Mononuclear cell (primary cell): ENCODE measurements at places on chromosomes 7 and 10. TPM values are rescaled to one million over a fixed set of nuclear protein-coding genes. Genes with fewer than 3 reads are reported as not detected.

The CYP2C19 gene
- total RNA-seq, result not detected

The LIPK gene
- not detected for total RNA-seq

The PRKCQ gene
- 43.2 TPM for total RNA-seq

The CDC14C gene
- total RNA-seq, result 0.21 TPM

The DNAJB12 gene
- total RNA-seq, result 32.1 TPM

The AQP1 gene
- total RNA-seq, result 0.42 TPM

The NEURL1 gene
- 4.8 TPM for total RNA-seq

The POR gene
- total RNA-seq, result 35.6 TPM

The MRPS17 gene
- total RNA-seq, result 6.4 TPM

The CPA2 gene
- not detected for total RNA-seq

The ARHGAP19 gene
- total RNA-seq, result 7.8 TPM

The CCL26 gene
- total RNA-seq, result not detected

The EN2 gene
- not detected for total RNA-seq

The MEOX2 gene
- not detected for total RNA-seq

The POLR2J2 gene
- 7.9 TPM for total RNA-seq

The EPO gene
- total RNA-seq, result not detected

The CRHR2 gene
- not detected for total RNA-seq

The GIMAP4 gene
- total RNA-seq, result 47.9 TPM

The FHIP2A gene
- total RNA-seq, result 47.1 TPM

The LLCFC1 gene
- not detected for total RNA-seq

The CAV2 gene
- total RNA-seq, result 4.1 TPM

The CLDN3 gene
- total RNA-seq, result not detected

The SGCE gene
- 4.6 TPM for total RNA-seq

The LYZL1 gene
- total RNA-seq, result not detected

The H2BK1 gene
- not detected for total RNA-seq

The WNT8B gene
- not detected for total RNA-seq

The ARHGEF35 gene
- 1.2 TPM for total RNA-seq

The GALNT11 gene
- 30.9 TPM for total RNA-seq

The LEP gene
- total RNA-seq, result not detected

The C10orf71 gene
- total RNA-seq, result not detected

The HOXA5 gene
- total RNA-seq, result 3.0 TPM

The ERVW-1 gene
- total RNA-seq, result not detected

The LIPF gene
- total RNA-seq, result not detected

The PDE1C gene
- total RNA-seq, result not detected

The NODAL gene
- total RNA-seq, result not detected

The PRLHR gene
- under 0.01 TPM for total RNA-seq

The RAPGEF5 gene
- 0.63 TPM for total RNA-seq

The SFTPA1 gene
- not detected for total RNA-seq

The TAS2R41 gene
- total RNA-seq, result 2.0 TPM

The STAG3 gene
- 6.7 TPM for total RNA-seq

The ASB10 gene
- total RNA-seq, result not detected

The ADAM22 gene
- 0.94 TPM for total RNA-seq

The NEUROG3 gene
- total RNA-seq, result not detected

The PLXNA4 gene
- 2.6 TPM for total RNA-seq

The LBX1 gene
- total RNA-seq, result not detected
